ENCODE measurements at places on chromosomes 3 and 15. TPM values are rescaled to one million over a fixed set of nuclear protein-coding genes. Genes with fewer than 3 reads are reported as not detected.

Gene APH1B
- 7.3 TPM for total RNA-seq

Gene DIPK2A
- total RNA-seq = 24.8 TPM

Gene RCN2
- 23.2 TPM for total RNA-seq

- no peak for DNase-seq
Observed at GRCh38 chr15:72782274-72783003, 1.1 kb downstream of the ADPGK start.

GRCh38 chr3:58692484-58692883 is 25.9 kb upstream of the FAM3D start:
- no peak for DNase-seq

DNA sequence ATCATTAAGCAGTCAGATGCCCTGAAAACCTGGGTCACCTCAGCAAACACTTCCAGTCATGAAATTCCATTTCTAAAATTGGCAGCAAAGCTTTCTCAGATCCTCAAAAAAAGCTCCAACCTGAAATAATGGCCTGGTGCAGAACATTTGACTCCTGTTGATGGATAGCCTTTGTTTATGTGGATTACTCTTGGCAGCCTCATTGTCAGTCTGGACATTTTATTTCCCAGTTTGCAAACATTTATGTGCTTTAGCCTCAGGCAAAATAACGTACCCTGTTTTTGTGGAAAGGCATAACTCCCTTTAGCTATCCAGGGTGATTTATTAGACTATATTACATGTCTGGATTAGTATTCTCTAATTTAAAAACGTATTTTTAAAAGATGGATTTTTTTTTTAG is 53.9 kb downstream of the PXYLP1 start:
- no peak for DNase-seq

- no peak for DNase-seq
Observed at GRCh38 chr15:40925863-40926658, 3.1 kb upstream of the DLL4 start.
